NCI-H226 (cell line): ENCODE measurements at places on chromosomes 13 and 19.
A peak's percentile ranks its signal among the peaks of the same experiment; 100 is the strongest.

DNA sequence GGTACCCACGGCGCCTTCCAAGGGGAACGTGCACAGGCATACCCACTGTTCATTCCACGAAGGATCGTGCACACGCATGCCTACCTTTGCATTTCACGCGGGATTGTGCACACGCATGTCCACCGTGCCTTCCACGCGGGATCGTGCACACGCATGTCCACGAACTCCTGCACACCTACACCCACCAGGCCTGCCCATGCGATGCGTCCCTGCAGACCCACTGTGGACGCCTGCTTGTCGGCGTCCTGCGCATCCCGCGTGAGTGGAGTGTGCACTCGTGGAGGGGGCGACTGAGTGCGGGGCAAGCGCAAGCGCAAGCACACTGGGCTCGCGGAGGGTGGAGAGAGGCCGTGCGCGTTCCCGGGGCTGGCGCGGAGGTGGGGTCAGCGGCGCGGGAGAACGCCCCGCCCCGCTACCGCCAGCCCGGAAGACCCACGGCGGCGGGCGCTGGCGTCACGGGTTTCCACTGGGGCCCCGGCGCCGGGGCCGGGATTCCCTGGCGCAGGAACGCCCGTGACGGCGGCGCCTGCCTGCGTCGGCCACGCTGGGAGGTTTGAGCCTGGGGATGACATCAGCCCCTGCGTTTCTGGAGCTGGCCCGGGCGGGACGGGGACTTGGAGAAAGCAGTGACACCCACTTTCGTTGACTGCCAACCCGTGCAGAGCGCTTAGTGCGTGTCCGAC is 18.7 kb downstream of the GADD45B start:
- DNase-seq = peak; percentile 65

DNA sequence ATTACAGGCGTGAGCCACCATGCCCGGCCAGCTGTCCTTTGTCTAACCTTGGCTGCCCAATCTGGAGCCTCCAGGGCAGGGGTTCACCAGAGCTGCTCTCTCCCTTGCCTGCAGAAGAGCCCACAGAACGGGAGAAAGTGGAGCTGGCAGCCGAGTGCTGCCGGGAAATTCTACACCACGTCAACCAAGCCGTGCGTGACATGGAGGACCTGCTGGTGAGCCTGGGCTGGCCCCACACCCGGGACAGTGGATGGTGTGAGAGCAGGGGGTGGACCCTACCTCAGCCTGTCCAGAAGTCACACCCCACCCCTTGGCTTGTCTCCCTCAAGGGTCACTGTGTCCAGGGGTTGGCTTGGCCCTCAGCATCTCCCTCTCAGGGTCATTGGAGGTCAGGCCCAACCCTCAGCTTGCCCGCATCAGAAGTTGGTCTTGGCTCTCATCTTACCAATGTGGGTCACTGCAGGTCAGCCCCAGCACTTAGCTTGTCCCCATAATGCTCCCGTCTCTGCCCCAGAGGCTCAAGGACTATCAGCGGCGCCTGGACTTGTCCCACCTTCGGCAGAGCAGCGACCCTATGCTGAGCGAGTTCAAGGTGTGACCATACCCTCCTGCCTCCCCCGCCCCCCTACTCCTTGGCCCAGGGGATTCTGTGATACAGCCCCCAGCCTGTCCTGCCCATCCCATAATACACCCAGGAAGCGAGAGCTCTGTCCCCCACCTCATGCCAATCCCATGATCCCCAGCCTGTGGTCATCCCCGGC is 20.4 kb downstream of the ARHGEF1 start:
- DNase-seq = no peak

DNA sequence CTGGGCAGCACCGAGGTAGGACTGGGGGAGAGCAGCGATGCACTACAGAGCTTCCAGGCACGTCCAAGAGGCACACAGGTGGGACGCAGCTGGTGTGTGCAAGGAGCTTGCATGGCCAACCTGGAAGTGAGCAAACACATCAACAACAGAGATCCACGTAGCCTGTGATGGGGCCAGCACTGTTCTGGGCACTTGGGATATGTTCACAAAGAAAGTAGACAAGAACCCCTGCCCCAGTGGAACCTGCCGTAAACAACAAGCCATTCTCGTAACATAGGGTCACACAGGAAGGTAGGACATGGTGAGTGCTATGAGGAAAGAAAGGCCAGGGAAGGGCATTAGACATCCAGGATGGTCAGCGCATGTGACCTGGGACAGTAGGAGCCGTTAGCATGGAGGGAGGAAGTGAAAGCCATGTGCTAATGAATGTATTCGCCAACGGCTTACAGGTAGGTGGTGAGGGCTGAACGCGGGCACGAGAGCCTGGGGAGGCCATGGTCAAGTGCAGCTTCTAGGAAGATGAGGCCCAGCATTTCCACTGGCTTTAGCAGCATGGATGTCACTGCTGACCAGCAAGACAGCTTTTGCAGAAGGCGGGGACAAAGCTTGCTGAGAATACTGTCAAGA is 105.5 kb downstream of the TEX26 start:
- no peak for DNase-seq

DNA sequence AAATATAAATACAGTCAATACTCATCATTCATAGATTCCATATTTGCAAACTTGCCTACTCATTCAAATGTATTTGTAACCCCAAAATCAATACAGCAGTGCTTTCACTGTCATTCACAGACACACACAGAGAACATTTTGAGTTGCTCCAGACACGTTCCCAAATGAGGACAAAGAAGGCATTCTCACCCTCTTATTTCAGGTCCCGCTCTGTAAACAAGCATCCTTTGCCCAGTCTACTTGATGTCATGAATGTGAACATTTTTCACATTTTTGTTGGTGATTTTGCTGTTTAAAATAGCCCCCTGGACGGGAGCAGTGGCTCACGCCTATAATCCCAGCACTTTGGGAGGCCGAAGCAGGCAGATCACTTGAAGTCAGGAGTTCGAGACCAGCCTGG is 15.5 kb downstream of the C19orf47 start:
- no peak for DNase-seq

- no peak for DNase-seq
Observed at GRCh38 chr13:89650226-89650625, 1697.3 kb upstream of the MIR17HG start.

- DNase-seq = no peak
Observed at GRCh38 chr13:85420136-85420535, 379.1 kb downstream of the SLITRK6 start.

DNA sequence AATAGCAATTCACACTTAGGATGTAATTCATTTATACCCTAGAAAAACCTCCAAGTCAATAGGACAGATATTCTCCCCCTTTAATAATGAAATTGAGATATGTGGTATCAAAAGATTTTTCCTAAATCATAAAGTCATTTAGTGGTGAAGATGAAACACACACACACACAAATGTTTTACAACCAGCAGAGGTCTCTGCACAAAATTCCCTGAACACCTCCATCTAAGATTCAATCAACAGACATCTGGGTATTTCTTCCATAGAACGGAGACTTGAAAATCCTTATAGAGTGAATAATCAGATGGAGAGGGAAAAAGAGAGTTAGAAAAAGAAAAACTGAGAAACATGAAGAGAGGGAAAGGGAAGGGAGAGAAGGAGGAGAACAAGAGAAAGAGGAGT is 52.8 kb downstream of the MYCBP2 start:
- no peak for DNase-seq

DNA sequence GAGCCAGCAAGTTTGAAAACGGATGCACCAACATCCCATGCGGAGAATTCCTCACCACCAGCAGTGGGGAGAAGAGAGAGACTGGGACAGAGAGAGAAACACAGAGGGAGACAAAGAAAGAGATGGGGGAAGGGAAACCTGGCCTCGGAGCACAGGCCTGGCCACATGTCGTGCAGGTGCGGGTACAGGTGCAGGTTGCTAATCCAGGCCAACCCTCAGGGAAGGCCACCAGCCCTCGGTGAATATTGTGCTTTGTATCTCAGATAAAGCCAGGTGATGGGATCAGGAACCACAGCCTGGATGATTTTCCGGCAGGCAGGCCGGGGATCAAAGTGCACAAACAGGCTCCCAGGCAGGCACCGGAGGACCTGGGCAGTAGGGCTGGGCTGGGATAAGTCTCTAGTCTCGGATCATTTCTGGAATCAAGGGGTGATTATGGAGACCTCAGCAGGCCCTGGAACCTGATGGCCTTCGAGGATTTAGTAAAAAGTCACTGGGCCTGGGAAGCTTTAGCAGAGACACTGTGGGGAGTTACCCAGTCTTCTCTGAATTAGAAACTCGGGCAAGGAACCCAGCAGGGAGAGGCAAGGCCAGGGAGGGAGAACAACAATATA is 3.7 kb downstream of the GAS6 start:
- DNase-seq = no peak
